ENCODE measurements at places on chromosomes 16 and 17.

GRCh38 chr17:1871756-1872155, 42.0 kb downstream of the RPA1 start:
- no peak for DNase-seq

- DNase-seq: peak; percentile 19
Observed at GRCh38 chr17:20073055-20073979, 64.2 kb downstream of the SPECC1 start.

- DNase-seq: no peak
Observed at GRCh38 chr17:72378414-72379390, 257.9 kb downstream of the SOX9 start.

DNA sequence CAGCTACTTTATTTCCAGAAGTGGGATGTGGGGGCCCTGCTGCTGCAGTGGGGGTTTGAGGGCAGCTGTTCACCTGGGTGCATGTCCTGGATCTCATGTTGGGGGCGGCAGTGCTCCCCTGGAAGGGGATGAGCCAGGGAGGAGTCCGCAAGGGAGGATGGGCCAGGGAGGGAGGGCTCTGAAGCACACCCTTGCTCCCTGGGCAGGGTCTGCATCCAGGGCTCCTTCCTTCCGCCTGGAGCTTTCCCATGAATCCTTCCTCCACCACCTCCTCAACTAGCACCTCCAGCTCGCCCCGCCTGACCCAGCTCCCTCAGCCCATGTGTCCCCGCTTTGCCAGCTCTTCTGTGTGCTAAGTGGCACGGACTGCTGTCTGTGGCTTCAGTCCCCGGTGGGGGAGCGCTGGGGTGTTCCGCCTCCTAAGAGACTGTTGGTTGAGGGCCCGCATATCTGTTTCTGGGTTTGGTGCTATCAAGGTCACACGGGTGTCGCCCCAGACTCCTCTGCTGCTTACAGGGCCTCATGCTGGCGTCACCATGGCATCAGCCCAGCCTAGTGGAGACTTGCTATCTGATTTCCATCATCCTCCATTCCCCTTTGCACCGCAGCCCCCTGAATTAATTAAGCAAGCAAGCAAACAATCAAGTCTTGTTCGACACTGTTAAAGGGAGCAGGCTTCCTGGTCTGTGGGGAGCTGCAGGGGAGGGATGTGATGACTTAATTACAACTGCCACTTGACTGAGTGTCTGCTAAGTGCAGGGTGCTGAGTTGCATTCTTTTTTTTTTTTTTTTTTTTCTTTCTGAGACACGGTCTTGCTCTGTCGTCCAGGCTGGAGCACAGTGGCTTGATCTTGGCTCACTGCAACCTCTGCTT, 71.8 kb downstream of the PRKCA start:
- no peak for DNase-seq

- no peak for DNase-seq
Observed at GRCh38 chr16:87363771-87364455, 19.7 kb downstream of the FBXO31 start.

- no peak for DNase-seq
Observed at GRCh38 chr17:64060331-64060730, 39.9 kb upstream of the ICAM2 start.

DNA sequence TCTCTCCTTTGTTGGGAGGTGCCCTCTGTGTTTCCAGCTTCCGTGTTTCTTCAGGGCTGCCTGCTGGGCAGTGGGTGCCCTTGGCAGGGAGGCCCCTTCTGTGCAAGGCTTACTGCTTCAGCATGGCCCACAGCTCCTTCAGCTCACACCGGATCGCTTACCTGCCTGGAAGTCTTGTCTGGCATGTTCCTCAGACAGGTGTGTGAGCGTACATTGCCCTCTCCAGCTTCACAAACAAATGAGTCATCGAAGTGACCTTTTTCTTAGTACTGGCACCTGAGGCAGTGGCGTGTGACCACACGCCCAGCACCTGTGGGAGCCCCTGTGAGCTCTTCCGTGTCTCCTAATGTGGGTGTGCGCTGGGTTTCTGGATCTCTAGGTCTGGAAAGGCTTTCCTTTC, 3.5 kb downstream of the RAB40C start:
- no peak for DNase-seq

DNA sequence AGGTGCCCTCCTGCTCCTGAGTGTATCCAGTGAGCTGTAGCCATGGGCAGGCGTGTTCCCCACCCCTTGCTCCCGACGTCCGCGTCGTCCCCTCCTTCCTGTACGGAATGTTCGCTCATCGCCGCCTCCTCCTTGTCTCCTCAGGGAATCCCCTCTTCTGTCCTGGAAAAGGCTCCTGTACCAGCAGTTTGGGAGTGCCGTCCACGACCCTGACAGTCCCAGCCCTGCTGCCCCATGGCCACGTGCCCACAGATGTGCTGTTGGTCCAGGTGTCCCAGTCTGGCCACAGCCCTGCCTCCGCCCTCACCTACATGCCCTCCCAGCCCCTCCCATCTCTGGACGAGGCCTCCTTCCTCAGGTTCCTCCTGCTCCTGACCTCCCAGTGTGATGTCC, 30.2 kb downstream of the OR1D5 start:
- DNase-seq: no peak
